Cortex of kidney (tissue), 1 donor: ENCODE measurements at places on chromosomes 16 and 17.

DNA sequence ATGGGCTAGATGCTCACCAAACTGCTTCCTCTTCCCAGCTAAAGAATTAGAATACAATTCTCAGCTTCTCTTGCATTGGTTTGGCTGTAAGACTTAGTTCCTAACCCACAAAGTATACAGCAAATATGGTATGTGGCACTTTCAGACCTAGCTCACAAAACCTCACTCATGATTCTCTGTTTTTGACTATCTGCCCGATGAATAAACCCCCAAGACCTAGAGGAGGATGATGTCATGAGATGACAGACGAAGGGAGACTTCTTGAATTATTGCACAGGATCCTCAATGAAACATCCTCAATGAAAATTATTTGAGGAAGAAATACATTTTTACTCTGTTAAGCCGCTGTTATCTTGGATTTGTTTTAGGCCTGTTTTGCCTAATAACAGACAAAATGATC, 14.3 kb downstream of the CNOT1 start:
- no peak for DNase-seq

DNA sequence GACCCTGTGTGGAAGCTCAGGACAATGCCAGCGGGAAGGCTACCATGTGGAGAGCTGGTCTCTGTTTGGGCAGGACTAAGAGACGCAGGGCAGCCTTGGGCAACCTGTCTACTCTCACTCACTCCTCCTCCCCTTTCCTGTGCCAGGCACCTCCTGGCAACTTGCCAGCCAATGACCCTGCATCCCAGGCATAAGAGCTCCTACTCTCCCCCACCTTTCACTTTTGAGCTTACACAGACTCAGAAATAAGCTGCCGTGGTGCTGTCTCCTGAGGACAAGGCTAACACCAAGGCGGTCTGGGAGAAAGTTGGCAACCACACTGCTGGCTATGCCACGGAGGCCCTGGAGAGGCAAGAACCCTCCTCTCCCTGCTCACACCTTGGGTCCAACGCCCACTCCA, 2.6 kb downstream of the HBM start:
- no peak for DNase-seq

DNA sequence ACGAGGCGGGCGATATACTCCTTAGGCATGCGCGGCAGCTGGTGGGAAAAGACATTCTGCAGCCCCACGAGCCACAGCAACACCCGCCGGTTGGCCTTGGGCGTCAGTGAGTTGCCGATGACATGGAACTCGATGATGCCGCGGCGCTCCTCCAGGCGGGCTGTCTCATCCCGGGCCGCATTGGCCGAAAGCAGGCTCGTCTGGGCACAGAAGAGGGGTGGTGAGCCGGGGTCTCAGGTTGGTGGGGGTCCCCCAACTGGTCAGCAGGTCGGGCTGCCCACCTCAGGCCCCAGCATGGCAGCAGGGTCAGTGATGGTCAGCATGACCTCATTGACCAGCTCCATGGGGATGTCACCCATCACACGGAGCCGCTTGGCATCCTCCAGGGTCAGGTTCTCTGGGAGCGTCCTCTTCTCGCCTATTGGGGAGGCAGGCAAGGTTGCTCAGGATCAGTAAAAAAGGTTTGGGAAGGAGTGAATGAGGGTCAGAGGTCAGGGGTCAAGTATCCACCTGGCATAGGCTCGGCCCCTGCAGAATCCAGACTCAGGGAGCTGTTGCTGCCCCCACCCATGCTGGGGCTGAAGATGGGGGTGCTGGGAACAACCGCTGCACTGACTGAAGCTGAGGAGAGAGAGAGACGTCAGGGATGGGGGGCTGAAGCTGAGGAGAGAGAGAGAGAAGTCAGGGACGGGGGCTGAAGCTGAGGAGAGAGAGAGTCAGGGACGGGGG, 3.6 kb downstream of the KAT2A start:
- DNase-seq, result no peak

- no peak for DNase-seq
Measured at GRCh38 chr17:40312131-40312731, 3.3 kb downstream of the RARA start.

DNA sequence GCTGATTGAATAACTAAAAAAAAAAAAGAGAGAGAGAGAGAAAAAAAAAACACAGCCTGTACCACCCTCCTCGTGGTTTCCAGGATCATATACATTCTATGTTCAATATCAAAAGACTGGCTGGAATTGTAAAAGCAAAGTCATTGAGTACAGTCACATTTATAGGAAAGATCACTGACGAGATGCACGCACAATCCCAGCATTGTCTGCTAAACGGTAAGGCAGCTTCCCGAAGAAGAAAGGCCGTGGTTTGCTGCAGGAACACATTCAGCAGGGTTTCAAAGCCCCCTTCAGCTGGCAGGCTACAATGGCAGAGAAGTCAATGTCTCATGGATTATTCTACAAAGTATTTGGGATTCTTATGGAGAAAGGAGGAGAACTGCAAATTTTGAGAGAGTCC, 9.3 kb downstream of the NQO1 start:
- DNase-seq, result no peak

DNA sequence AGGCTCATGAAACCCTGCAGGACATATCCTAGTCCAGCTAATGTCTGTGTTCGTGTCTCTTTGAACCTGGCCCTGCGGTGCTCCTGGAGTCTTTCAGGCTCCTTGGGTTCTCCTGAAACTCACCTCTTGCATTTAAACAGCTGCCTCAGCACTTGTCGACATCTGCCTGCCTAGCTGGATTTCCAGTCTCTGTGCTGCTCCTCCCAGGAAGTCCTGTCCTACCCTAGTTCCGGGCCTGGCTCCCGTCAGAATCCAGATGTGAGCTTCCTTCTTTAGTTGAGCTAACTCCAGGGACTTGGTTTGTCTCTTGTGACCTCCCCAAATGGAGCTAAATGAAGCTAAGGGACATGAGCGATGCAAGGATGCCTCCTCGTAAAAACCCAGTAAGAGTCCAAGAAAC, 155.2 kb upstream of the PIRT start:
- DNase-seq, result no peak

- DNase-seq, result no peak
Measured at GRCh38 chr17:5962371-5962770, 107.8 kb upstream of the WSCD1 start.

GRCh38 chr16:6527646-6528045, 805.0 kb upstream of the RBFOX1 start:
- DNase-seq, result no peak

GRCh38 chr16:8869212-8869987, 594 bp upstream of the CARHSP1 start:
- no peak for DNase-seq

- DNase-seq, result no peak
Measured at GRCh38 chr17:7716901-7717755, at the start of gene DNAH2. TSS of gene DNAH2 (plus strand) at chr17:7717744. CDS start at chr17:7719735, 1,991 bp downstream.

GRCh38 chr17:64653325-64653984, 8.7 kb downstream of the SMURF2 start:
- DNase-seq, result no peak

DNA sequence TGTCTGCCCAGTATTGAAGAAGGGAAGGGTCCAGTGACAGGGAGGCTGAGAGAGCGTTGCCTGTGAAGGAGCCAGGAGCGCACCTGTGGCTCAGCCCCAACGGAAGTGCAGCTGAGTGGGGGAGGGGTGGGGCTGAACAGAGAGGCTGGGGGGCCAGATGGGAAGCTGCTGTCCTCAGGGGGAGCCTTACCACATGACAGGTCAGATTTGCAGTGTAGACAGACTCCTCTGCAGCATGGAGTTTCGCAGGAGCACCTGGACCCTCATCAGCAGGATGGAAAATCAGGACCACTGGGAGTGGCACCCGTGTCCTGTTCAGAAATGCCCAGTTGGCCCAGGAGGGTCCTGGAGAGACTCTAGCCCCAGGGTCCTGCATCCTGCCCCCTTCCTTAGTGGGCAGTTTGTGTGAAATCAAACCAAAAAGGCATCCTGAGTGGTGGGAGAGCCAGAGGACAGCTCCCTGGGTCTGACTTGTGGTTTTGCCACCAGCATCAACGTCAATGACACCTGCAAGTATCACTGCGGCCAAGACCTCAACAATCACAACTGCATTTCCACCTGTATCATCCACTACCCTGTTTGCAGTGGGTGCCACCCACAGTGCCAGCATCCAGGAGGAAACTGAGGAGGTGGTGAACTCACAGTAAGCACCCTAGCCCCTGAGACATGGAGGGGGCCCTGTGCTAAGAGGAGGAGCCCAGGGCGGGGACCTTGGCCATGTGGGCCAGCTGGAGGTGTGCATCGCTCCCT, 7.8 kb downstream of the CD300A start:
- DNase-seq, result no peak

GRCh38 chr17:9241371-9241712, 220.0 kb downstream of the NTN1 start:
- DNase-seq, result no peak

DNA sequence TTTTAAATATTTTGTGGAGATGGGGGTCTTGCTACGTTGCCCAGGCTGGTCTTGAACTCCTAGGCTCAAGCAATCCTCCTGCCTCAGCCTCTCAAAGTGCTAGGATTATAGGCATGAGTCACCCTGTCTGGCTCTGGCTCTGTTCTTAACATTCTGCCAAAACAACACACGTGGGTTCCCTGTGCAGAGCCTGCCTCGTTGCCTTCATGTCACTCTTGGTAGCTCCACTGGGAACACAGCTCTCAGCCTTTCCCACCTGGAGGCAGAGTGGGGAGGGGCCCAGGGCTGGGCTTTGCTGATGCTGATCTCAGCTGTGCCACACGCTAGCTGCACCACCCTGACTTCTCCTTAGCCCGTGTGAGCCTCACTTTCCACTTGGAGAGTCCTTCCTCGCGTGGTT, 19.3 kb downstream of the CRISPLD2 start:
- no peak for DNase-seq

GRCh38 chr16:49560004-49560830, 186.6 kb downstream of the C16orf78 start:
- no peak for DNase-seq

DNA sequence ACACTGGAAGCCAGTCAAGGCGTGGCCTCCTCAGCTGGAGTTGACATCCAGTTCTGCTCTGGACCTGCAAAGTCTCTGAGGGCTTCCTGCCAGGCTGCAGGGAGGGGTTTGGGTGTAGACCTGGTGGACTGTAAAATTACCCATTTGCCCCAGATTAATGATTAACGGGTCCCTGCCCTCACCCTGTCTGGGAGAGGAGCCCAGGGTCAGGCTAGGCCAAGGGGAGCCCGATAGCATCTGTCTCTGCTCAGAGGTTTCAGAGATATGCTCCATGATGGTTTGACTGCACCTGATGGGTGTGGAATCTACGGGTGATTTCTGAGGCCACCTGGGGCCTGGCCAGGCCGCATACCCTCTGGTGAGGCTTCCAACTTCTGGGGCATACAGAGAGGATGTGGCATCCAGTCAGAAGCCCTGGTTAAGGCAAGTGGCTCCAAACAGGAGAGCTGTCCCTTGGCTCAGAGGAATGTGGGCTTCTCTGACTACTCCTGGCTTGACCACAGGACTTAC, 11.2 kb downstream of the PPY start:
- no peak for DNase-seq

GRCh38 chr16:87380403-87380802, 3.2 kb downstream of the FBXO31 start:
- DNase-seq, result no peak

DNA sequence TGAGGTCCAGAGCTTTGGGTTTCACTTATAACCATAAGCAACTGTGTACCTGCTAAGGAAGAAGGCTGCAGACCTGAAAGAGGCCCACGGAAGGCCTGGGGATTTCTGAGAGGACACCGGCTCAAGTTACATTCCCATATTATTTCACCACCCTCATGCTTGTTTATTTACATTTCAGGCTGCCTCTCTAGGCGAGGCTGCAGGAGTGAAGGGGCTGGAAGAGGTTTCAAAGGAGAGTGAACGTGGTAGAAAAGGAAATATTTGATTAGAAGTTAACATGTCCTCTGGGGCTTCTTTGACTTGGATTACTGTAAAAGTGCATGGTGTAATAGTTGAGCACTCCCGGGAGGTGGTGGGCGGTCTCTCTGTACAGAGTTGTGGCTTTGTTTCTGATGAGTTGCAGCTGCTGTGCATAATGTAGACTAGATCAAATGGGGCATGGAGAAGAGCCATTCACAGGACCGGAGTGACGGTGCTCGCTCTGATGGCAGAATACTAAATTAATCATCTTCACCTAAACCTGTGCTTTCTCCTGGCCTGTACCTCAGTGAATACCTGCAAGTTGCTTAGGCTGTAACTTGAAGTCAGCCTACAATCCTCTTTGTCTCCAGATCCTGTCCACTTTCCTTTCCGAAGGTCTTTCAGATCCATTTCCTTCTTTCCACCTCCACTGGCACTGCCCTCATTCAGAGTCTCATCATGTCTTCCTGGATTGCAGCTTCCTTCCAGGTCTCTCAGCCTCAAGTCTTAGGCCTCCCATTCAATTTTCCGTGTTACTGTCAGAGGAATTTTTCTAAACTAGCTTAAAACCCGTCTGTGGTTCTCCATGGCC, 1.9 kb upstream of the CPD start:
- DNase-seq, result no peak

GRCh38 chr17:71726341-71726740, 394.5 kb upstream of the SOX9 start:
- DNase-seq, result no peak

- no peak for DNase-seq
Measured at GRCh38 chr17:76150712-76151622, 9.9 kb upstream of the FOXJ1 start.

GRCh38 chr17:19487024-19487600, 46.5 kb upstream of the SLC47A1 start:
- DNase-seq, result no peak

DNA sequence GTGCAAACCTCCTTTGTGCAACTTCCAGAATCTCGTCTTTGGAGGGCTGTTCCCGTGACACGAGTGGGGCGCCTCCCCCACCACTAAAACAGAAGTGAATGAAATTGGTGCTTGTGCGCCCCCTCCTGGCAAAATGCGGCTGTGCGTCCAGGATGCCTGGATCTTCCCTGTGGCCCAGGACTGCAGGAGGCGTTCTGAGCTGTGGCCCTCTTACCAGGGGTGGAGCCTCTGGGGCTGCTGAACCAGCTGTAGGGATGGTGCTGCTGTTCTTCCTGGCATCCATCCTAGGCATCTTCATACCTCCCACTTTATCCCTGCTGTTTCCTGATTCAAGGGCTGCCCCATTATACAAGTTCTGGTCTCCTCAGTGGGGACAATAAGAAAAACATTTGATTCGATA, 18.5 kb upstream of the NAGLU start:
- no peak for DNase-seq

DNA sequence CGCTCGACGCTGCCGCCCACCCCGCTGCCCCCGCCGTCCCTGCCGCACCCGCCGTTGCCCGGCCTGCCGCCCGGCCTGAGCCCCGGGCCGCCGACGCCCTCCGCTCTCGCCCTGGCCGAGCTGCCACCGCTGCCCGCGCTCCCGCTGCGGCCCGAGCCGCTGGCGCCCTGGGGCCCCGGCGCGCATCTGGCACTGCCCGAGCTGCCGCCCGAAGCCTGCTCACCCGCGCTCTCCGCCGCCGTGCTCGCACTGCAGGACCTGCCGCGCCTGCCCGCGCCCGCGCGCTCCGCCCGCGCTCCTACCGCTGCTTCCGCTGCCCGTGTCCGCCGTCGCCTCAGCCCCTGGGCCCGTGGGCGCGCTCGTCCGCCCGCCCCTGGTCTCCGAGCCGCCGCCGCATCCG, 8.4 kb upstream of the CLDN9 start:
- DNase-seq, result no peak

- DNase-seq, result no peak
Measured at GRCh38 chr16:78955206-78955605, 645.3 kb downstream of the MAF start.

- no peak for DNase-seq
Measured at GRCh38 chr16:46711106-46712058, 21.9 kb downstream of the ORC6 start.

GRCh38 chr17:70677783-70678647, 508.7 kb downstream of the KCNJ2 start:
- no peak for DNase-seq
